ENCODE measurements at places on chromosomes 5 and 9.

- no peak for DNase-seq
Measured at GRCh38 chr9:3516667-3517330, 9.0 kb downstream of the RFX3 start.

DNA sequence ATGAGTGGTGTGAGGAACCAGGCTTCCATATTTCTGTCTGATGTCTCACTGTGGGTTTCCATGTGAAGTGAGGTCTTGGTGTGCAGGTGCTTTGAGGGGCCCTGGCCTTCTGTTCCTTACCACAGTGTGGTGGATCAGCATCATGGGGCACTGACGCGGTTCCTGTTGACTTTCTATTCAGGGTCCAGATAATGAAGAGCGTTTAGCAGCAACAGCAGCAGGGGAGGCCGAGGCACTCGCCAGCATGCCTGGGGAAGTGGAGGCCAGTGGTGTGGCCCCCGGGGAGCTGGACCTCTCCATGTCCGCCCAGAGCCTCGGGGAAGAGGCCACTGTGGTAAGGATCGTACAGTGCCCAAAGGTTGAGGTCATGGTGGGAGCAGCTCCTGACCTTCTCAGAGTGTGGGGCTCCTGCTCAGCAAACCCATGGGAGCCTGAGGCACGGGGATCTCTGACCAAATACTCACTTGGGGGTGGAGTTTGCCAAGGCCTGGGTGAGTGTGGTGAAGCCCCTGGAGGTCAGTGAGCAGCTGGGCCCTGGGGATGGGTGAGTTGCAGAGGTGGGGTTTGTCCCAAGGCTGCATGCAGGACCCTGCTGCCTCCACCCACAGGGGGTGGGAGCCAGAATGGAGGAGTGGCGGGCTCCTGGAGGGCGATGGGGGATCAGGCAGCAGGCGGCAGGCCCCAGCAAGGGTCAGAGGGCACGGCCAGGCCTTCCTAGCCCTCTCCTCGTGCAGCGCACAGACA is 61.2 kb downstream of the COL15A1 start:
- no peak for DNase-seq

GRCh38 chr5:41815261-41815660 is 55.0 kb downstream of the OXCT1 start:
- no peak for DNase-seq

DNA sequence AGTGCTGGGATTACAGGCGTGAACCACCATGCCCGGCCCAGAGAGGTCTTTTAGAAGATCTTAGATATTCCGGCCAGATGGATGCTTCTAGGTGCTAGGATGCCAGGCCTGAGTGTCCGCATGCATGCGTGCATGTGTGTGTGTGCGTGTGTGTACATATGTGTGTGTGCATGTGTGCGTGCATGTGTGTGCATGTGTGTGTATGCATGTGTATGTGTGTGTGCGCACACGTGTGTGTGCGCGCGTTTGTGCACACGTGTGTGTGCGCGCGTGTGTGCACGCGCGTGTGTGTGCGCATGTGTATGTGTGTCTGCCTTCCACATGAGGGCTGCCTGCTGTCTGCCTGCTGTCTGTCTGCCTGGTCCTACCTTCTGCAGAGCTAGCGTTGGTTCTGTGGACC is 88.0 kb upstream of the FCN2 start:
- no peak for DNase-seq

GRCh38 chr9:87201351-87201751 is 254.0 kb upstream of the GAS1 start:
- peak; percentile 93 for DNase-seq

DNA sequence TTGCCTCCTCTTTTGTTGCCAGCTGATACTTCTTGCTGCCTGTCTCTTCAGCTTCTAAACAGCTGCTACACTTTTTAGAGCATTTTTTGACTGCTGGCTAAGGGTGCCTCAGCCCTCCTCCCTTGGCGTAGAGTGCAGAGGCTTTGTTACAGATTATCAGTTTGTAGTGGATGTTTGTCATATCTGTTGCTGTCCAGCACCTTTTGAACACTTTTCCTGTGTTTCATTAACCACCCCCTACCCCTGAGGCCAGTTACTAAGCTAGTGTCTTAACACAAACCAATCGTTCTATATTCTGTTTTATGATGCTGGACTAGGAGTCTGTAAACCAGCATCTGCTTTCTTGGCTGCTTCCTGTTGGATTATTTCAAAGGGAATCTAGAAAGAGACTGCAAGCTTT is 441.5 kb downstream of the DNAH5 start:
- DNase-seq: no peak

DNA sequence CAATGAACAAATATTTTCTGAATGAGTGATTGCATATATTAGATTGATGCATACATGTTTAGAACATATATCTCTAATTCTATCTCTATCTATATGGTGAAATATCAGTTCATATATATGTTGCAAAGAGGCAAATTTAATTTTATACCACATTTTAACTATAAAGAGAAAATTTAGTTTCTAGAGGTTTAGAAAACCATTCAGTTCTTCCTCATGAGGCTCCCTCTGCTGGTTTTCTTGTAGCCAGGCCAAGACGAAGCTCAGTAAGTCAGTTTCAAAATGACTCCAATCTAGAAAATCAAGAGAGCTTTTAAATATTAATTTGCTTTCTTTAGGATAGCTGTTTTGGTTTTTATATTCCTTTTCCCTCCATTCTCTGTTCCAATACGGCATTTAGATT is 312.1 kb downstream of the TMEM232 start:
- peak; percentile 44 for DNase-seq

DNA sequence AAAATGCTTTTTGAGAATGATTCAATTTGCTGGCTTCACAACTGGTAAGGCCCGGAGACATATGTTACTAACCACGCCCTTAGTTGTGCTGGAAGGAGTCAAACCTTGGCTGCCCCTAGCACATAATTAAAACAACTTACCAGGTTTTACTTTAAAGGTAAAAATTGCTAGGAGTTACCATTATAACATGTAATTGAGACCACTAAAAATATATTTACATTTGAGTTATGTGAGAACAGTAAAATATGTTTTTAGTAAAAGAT is 435.6 kb upstream of the CDH9 start:
- no peak for DNase-seq

GRCh38 chr5:136200130-136200529 is 7.2 kb upstream of the SMIM32 start:
- no peak for DNase-seq

DNA sequence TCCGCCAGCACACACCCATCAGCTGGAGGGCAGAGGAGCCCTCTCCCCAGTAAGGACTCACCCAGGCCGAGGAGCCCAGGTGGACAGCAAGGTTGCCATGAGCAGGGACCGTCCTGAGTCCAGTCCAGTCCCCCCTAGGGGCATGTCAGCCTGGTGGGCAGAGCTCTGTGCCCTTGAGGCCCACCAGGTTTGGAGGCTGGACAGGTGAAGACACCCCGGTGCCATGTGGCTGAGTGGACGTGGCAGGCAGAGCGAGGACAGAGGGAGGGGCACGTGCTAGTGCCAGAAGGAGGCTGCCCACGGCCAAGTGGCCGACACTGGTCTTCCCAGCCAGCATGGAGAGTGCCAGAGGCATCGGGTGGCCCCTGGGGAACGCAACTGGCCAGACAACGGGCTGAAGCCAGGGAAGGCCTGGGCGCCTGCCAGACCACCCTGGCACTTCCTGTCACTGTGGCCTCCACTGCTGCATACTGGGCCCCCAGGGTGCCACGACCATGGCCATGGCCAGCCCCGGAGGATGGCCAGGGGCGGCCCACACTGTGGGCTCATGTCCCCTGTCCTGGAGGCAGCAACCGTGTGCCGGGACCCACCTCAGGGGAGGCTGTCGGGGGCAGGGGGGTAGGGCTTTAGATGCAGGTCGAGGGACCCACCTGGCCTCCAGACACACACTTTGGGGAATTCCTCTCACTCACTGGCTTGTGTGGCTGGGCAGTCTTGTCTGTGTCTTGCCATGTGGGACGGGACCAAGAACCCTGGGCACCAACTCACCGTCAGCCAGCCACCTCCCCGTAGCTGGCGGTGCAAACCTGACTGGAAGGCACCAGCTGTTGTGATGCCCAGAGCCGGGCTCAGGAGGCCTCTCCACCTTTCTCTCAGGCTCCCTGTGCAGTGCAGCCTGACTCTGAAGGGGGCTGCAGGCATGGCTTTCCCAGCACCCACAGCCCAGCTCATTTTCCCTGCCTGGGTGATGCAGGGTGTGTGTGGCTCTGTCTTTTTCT is 42.3 kb upstream of the LPCAT1 start:
- no peak for DNase-seq

DNA sequence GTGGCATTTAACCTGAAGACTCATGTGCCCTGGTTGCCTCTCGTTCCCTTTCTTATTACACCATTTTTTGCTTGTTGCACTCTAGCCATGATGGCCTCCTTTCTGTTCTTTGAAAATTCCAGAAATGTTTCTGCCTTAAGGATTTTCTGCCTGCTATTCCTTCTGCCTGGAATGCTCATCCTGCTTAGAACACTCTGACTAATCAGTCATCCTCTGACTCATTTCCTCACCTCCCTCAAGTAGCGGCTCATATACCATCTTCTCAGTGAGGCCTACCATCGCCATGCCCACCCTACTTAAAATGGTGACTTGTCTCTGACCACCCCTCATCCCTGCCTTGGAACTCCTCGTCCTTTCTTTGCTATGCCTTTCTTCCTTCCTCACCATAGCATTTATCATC is 68.8 kb downstream of the KIF4B start:
- peak; percentile 50 for DNase-seq

- no peak for DNase-seq
Measured at GRCh38 chr5:140569197-140569596, 4.6 kb downstream of the SLC35A4 start.

DNA sequence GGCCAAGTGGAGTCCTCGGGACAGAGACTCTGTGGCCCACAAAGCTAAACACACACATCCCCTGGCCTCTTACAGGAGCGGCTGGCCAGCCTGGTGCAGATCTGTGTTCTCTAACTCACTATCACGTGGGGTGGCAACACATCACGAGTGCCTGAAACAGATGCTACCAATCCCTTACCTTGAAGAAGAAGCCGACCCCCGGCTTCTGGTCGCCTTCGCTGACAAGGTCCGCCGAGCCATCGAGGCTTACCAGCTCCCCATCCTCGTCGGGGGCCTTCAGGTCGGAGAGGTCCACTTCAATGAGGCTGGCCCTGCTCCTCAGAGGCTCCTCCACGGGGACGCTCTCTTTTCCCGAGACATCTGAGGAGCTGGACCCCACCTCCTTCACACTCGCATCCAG is 86.7 kb downstream of the CAMSAP1 start:
- DNase-seq: no peak

DNA sequence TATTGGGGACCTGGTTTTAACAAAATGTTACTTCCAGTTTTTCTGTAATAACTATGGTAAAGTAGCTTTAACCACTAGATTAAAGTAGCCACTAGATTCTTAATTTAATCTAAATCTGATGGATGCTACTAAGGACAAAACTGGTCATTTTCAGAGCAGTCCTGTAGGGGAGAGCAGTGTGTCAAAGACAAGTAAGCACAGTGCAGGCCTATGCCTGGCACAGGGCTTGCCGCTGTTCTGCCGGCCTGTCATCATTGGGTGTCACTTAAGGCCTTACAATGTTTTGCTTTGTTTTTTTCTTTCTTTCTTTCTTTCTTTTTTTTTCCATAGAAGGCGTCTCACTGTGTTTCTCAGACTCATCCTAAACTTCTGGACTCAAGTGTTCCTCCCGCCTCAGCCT is 53.0 kb upstream of the NXNL2 start:
- no peak for DNase-seq

- DNase-seq: no peak
Measured at GRCh38 chr5:170488570-170488969, 15.2 kb upstream of the KCNIP1 start.

DNA sequence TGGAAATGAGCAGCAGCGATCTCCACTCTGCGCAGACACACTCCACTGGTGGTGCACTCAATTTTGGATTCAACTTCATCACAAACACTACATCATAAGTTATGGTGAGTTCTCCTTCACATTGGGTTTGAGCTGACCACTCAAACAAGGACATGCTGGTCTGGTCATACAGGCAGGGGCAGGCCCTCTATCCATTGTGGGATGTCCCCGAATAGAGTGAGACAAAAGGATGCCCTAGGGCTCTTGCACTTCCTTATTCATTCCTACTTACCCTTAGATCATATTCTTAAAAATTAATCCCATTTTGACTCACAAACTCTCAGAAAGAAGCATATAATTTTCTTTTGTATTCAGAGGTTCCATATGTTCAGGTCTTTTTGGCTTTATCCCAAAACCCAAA is 16.3 kb upstream of the PJA2 start:
- DNase-seq: no peak

GRCh38 chr5:38543074-38543473 is 13.4 kb downstream of the LIFR start:
- DNase-seq: no peak

DNA sequence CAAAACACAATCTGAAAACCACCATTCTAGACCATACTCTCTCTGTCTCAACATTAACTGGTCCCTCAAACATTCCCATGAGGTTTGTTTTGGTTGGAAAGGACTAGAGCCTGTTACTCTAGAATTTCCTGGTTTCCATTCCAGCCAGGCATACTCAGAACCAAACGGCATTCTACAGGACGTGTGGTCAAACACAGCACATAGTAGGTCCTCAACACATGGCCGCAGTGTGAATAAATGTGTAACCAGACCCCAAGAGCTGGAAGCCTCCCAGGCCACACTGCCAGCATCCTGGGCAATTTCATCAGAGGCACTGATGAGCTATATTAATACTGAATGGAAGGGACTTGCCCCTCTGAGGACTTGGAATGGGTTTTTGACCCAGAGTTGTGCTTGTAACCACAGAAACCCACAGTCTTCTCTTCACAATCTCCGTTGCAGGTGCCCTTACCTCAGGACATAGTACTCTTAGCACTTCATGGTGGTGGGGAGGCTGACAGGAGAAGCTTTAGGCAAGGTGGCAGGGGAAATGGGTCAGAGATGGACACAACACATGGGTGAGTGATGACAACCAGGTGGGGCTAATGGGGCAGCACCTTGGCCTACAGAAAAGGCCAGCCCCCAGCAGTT is 66.0 kb downstream of the ZNF366 start:
- peak; percentile 57 for DNase-seq

GRCh38 chr9:40884072-40884901 is 244.2 kb downstream of the FOXD4L6 start:
- DNase-seq: no peak

- no peak for DNase-seq
Measured at GRCh38 chr5:88545338-88545737, 276.7 kb upstream of the TMEM161B start.

- no peak for DNase-seq
Measured at GRCh38 chr9:127392166-127392565, 4.8 kb upstream of the SLC2A8 start.

DNA sequence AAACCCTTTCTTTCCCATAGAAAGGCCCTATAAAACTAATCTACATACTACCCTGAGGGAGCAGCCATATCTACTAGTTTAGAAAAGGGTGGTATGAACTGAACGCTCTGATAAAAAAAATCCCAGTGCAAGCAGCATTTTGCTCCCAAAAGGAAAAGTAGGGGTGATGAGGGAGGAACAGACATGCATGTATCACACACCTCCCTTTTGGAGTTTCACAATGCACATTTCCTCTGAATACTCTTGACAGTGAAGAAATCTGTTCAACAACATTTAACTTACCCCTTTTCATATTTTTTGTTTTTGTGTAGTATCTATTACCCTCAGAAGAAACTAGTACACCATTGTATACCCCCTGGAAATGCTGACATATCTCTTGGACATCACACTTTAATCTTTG is 411.4 kb downstream of the MAT2B start:
- no peak for DNase-seq
